ENCODE measurements at places on chromosomes 2 and 18. TPM values are rescaled to one million over a fixed set of nuclear protein-coding genes. Genes with fewer than 3 reads are reported as not detected.

Gene MALL
- 7.7 TPM for polyA plus RNA-seq

- no peak for DNase-seq
Observed at GRCh38 chr2:61469424-61470121, 1.3 kb downstream of the USP34 start.

- DNase-seq = no peak
Observed at GRCh38 chr2:110886826-110887573, 154.6 kb downstream of the ACOXL start.

GRCh38 chr18:8235894-8236293 is 373.3 kb upstream of the RAB12 start:
- DNase-seq = no peak

Gene UGT1A1
- polyA plus RNA-seq = 0.32 TPM

DNA sequence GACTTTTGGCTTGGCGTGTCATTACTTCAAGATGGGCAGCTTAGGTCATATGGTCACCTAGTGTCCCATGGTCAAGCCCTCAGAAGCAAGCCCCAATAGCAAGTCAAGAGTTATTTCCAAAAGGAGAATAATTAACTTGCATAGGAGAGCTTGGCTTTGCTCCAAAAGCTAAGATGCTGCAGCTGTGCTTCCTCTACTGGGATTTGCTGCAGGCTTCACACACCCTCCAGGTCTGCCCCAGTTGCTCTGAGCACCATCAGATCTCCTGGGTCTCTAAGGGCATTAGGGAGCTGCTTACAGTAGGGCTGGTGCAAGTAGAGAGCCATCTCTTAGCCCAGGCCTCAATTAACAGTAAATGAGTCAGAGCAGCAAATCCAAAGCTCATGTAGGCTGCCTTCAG is 46.6 kb downstream of the THUMPD2 start:
- no peak for DNase-seq

Gene MAP3K19
- 0.11 TPM for polyA plus RNA-seq

- no peak for DNase-seq
Observed at GRCh38 chr2:237458519-237458918, 28.5 kb upstream of the MLPH start.

- no peak for DNase-seq
Observed at GRCh38 chr2:120761164-120761861, 25.6 kb downstream of the GLI2 start.

GRCh38 chr18:23065234-23065806 is 70.0 kb upstream of the CABLES1 start:
- no peak for DNase-seq

DNA sequence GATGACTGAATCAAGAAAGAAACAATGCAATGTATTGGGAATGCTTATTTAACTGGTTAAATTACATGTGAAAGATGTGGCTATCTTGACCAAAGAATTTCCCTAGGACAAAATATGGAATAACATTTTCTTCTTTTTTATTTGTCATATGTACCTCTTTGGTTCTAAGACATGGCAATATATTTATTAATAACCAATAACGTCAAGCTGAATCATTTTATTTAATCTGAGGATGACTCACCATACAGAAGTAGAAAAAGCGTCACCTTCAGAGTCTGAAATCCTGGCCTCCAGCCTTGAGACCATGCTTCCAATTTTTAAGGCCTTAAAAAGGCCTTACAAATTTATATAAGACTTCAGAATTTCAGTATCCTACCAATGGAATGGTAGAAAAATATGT is 1464.9 kb downstream of the SUCLG1 start:
- DNase-seq = no peak

GRCh38 chr2:17576802-17577201 is 36.3 kb downstream of the VSNL1 start:
- DNase-seq = no peak
